ENCODE measurements at places on chromosomes 5 and 9.

- DNase-seq = no peak
Observed at GRCh38 chr9:136944212-136944518, 373 bp downstream of the FBXW5 start.

DNA sequence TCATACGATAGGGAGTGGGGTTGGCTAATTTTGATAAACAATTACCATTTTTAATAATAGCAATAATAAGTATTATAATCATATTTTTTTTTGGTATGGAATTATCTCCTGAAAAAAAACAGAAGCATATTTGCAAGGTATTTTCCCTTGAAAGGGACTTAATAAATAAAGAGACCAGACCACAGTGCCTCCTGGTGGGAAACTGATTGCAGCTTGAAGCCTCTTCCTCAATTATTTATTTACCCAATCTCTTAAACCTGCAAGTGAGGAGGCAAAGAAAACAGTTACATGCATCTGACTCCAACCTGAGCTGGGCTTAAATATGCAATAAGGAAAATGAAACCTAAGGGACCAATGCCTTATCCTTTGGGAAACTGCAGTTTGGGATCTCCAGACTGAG lies 388.1 kb upstream of the ACO1 start:
- DNase-seq = no peak

DNA sequence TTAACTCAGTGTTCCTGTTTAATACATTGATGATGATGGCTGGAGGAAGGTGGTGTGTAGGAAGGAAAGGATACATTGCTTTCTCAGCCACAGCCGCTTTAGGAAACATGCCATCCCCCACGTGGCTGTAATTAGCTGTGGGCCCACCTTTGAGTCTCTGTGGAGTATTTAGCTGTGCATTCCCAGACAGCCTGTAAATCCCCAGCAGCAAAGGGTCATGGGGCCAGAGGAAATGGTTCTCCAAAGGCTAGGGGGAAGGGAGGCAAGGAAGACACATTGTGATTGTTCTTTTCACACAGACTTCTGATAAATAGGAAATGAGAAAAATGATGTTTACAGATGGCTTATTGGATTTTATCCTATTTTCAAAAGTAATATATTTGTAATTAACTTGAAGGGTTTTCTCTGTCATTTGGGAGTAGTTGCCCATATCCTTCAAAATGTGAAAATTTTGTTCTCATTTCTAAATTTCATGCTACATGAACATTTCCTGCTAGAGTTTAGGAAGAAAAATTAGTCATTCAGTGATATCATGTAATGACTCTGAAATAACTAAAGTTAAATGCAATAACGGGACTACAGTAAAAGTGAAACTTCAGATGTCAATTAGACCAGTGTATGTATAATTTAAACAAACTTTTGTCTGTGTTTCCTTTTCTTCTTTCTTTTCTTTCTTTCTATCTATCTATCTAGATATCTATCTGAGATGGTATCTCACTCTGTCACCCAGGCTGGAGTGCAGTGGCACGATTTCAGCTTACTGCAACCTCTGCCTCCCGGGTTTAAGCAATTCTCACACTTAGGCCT lies 24.3 kb upstream of the F2R start:
- no peak for DNase-seq

- DNase-seq = no peak
Observed at GRCh38 chr5:96816411-96816939, 8.7 kb upstream of the ERAP1 start.

DNA sequence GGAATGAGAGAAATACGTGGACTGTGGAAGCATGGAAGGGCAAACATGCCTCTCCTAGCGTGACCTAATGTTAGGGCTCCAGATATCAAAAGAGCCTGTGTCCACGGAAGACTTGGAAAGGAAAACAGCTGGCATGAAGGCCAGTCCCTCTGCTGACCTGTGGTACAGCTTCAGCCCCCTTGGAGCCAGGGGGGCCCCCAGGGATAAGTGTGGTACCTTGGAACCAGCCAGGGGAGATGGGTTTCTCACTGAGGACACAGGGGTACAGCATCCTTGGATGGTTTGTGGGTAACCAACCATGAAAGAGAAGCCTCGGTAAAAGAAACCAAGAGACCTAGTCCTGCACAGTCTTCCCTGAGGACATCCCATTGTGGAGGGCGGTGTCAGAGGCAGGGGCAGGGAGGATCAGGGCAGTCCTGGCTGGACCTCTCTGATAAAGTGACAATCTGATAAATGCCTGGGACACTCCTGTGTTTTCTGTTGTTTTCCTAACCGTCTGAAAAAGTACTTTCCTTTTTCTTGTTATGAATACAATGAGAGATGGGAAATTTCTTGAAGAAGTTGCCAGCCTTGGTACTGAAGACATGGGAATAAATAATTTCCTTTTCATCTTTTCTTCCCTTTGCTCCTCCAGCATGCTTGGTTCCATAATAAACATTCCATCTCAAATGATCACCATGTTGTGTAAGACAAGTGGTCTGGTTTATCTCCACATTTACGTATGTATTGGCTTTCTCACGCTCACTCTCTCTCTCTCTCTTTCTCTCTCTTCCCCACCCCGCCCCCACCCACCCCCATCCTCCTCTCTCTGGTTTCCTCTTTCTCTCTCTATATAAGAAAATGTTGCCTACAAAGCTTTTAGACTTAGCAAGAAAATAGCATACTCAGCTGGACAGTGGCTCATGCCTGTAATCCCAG lies 102.1 kb downstream of the SUSD1 start:
- no peak for DNase-seq

DNA sequence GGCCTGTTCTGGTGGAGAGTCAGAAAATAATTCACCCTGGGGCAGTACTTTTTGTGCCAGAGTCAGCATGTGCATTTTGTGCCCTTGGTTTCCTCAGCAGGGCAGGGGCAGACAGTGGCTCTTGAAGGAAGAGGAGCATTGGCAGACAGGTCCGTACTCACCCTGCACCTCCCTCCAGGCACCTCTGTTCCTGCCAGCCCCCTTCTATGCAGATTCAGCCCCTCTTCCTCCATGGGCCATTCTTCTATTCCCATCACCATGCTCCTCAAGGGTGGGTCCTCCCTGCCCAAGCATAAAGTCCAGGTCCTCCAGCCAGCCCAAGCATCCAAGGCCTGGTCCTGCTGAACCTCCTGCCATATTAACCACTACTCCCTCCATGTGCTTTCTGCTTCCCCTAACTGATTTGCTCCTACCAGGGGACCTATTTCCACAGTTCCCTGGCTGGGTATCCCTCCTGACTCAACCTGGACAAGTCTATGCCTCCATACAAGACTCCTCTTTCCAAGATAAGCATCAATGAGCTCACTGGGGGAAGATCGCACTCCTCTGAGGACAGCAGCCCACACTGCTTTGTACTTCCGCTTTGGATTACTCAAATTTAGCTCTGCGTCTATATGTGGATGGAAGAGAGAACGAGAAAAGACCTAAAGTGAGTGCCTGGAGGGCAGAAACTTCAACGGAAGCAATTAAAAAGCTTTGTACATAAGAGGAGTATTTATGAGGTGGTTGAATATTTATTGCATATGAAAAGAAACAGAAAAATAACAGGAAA lies 9.3 kb upstream of the ACSL6 start:
- DNase-seq = no peak

- no peak for DNase-seq
Observed at GRCh38 chr9:116585896-116586295, 101.2 kb upstream of the TRIM32 start.

DNA sequence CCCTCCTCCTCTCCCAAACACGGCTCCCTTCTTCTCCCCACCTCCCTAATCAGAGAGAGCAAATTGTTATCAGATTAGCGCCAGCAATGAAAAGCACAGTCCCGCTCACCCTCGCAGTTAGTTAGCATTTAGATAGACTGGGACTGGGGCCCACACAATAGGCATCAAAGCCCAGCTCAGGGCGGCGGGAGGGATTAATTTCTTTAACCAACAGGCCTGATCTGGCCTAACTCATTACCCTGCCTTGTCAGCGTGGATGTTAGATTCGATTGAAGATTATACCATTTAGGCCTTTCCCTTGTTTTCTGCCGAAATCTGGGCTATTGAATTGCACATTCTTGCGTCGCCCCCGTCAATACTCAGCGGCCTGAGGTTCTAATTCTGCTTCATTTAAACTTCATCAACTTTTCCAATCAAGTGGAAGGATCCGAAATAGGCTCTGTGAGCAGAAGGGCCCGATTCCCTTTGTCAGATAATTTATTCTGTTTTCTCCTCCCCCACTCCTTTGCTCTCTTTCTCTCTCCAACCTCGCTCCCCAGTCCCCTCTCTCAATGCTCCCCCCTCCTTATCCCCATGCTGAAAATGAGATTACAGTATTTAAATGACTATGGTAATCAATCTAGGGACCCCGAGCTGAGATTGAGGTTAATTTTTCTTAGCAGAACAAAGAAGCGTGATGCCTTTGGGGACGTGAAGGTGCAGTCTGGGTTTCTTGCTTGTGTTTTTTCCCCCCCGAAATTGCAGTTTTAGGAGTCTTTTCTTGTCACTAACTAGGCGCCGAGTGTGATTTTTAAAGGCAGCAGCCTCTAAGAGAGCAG lies 15.1 kb downstream of the CFAP77 start:
- DNase-seq = no peak

GRCh38 chr9:2286333-2286705 lies 271.2 kb downstream of the SMARCA2 start:
- no peak for DNase-seq

DNA sequence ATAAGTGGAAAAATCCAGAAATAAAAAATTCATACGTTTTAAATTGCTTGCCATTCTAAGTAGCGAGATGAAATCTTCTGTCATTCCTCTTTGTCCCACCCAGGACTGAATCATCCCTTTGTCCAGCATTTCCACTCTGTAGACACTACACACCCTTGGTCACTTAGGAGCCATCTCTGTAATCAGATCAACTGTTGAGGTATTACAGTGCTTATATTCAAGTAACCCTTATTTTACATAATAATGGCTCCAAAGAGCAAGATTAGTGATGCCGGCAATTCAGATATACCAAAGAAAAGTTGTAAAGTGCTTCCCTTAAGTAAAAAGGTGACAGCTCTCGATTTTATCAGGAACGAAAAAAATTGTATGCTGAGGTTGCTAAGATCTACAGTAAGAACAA lies 60.4 kb downstream of the TRIM36 start:
- no peak for DNase-seq

- DNase-seq = no peak
Observed at GRCh38 chr5:78927657-78928282, 57.3 kb downstream of the ARSB start.

DNA sequence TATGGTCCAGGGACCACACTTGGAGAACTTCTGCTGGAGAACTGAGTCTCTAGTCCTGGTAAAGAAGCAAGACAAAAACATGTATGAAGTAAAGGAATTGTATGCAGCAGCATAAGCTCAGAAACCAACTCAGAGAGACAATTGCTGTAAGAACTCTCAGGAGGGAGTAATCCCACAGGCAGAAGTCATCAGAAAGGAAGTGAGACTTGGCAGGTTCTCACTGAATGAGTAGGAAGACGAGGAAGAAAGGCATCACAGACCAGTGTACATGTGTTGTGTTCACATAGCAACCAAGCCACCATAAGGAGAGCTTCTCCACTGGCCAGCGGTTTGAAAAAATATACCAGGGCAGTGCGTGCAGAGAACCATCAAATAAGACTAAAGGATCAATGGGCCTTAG lies 57.9 kb upstream of the FST start:
- no peak for DNase-seq

DNA sequence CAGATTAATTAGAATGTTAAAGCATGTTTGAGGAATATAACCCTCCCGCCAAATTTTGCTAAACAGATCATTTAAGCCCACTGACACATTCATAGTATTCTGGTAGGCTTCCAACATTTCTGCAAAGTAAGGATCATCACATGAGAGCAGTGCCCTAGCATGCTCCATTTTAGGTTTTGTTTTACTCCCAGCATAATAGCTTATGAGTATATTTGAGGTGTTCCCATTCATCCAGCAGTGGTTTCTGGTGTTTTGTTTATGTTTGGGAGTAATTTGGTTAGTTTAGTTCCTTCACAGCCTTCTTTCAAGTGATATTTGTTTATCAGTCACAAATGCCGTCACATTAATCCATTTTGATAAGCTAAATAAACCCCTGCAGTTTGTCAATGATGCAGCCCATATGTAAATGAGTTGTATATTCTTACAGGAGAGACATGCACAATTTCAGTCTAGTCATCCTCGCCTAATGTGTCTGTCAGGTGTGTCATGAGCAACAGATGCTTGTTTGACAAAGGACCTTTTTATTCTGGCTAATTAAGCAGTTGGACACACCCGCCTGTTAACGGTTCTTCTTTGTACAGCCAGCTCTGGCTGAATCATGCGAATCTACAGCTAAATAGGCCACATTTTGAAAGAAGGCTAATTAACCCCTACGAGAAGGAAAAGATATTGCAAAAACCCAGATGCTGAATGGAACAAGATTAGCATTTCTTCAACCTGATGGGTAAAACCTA lies 124.4 kb downstream of the RFX3 start:
- peak; percentile 94 for DNase-seq

DNA sequence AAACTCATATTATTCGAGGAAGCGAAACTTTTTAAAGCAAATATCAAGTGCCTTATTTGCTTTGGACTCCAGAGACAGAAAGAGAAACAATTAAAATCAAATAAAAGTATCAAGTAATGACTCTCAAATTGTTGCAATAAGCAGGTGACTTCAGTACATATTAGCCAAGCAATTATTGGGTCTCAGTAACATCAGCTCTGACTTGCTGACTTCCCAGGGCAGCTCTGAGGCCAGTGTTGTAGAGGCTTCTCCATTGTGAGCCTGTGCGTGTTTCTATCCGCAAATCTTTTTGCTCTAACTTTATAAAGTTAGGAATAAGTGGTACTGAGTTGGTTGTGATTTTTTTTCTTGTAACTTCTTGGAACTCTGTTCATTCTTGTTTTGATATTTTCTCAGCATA lies 186.8 kb upstream of the PRLR start:
- peak; percentile 82 for DNase-seq

DNA sequence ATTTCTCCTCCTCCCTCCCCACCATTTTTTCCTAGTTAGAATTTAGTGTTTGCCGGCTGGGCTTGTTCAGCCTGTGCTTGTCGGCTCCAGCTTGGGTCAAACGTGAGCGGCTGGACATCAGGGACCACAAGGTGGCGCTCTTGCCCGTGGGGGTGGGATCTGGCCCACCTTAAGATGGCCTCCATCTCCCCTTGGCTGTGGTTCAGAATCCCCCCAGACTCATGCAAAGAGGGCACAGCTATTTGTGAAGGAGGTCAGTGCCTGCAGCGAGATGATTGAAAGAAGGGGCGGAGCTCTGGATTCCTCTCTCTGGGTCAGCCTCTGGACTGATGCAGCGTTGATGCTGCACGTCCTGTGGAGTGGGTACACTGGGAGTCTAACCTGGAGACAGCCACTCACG lies 283.3 kb upstream of the TUT7 start:
- DNase-seq = no peak

GRCh38 chr5:2012885-2013284 lies 130.2 kb upstream of the IRX4 start:
- no peak for DNase-seq
